ENCODE measurements at places on chromosomes 16 and 17.

DNA sequence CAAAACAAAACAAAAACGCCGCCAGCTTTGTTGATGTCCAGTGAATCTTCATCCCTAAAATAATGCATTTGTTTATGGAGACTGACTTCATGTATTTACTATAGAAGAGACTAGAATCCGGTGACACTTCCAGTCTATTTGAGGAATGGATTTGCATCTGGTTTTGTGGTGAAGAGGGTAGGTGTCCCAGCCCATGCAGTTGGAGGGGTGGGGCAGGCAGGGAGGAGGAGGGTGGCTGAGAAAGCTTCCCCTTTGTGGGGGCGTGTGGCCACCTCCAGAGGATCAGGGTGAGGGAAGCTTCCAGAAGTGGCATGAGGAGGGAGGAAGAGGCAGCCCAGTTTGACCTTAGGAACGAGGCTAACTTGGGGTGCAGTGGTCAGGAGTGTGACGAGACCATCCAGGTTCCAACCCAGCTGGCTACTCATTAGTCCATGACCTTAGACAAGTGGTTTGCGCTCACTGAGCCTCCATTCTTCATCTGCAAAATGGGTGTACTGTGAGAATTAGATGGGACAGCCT is 69.5 kb downstream of the CMIP start:
- DNase-seq: no peak

DNA sequence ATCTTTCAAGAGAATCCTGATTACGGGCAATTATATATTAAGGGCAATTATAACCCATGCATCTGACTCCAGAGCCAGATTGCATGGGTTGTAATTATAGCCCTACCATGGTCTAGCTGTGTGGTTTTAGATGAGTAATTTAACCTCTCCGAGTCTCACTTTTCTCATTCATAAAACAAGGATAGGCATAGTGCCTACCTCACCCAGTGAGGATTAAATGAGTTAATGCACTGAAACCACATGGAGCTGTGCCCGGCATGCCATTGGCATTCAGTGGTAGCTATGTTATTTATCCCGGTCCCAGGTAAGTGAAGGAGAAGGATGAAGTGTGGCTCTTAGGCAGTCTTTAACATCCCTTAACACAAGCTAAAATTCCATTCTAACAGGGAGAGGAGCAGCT is 6.3 kb downstream of the SNX20 start:
- no peak for DNase-seq

DNA sequence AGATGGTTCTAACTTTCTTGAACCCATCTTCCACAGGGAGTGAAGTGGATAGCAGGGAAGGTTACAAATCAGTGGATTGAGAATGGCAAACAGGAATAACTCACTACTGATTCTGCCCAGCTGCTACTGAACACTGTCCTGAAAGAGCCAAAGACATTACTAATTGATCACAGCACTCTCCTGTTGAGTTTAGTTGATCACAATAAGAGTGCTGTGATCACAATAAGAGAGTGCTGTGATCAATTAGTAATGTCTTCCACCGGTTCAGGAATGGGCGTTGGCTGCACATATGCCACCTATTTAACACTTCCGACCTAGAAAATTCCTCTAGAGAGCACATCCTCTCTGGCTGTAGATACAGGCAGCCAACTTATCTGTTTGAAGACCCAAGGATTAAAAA is 11.4 kb downstream of the CFAP97D1 start:
- DNase-seq: peak; percentile 25

- DNase-seq: no peak
Observed at GRCh38 chr17:38740044-38740443, 8.1 kb downstream of the PCGF2 start.

- DNase-seq: no peak
Observed at GRCh38 chr16:71792176-71792575, 16.5 kb downstream of the AP1G1 start.

DNA sequence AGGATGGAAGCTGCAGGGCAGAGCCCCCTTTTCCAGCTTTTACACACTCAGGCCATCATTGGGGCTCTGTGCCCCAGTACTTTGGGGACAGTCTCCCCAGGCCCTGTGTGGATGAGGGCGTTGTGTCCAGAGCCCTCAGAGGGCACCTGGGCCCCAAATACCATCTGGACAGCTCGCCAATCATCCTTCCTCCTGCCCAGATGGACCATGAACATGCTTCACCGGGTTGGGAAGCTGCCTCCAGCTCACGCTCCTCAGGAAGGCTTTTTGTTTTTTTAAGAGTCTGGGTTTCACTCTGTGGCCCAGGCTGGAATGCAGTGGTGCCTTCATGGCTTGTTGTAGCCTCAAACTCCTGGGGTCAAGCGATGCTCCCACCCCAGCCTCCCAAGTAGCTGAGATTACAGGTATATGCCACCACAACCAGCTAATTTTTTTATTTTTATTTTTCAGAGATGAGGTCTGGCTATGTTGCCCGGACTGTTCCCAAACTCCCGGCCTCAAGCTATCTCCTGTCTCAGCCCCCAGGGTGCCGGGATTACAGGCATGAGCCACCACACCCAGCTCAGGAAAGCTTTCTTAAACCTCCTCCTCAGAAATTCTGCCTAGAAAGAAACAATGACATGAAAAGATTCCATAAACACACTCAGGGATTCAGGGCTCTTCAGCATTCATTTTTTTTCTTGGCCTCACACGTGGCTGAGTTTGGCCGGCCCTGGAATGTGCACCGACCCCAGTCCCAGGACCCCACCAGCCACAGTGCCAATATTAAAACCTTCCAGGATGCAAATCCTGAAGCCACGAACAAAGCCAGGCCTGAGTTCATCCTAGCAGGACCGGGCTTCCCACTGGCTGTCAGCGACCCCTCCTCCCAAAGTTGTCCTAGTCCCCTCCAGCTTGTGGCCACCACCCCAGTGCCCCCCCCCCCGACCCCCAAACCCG is 27.4 kb upstream of the ZNF423 start:
- no peak for DNase-seq

DNA sequence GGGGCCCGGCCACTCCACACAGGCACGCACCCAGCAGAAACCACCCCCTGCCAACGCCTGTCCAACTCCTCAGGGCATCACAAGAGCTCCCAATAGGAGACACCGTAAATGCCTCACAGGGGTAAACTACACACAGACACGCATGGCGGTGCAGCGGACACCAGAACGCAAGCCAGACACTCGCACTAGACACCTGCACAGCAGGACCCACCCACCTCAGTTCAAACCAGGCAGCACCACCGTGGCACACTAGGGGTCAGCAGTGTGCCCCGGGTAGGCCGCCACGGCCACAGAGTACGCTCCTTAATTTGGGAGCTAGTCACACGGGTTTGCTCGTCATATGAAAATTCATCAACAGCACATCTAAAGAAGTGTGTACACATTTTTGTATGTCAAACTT is 3.4 kb downstream of the SLC38A10 start:
- DNase-seq: peak; percentile 78

- DNase-seq: no peak
Observed at GRCh38 chr16:57019746-57020145, 30.4 kb downstream of the NLRC5 start.

DNA sequence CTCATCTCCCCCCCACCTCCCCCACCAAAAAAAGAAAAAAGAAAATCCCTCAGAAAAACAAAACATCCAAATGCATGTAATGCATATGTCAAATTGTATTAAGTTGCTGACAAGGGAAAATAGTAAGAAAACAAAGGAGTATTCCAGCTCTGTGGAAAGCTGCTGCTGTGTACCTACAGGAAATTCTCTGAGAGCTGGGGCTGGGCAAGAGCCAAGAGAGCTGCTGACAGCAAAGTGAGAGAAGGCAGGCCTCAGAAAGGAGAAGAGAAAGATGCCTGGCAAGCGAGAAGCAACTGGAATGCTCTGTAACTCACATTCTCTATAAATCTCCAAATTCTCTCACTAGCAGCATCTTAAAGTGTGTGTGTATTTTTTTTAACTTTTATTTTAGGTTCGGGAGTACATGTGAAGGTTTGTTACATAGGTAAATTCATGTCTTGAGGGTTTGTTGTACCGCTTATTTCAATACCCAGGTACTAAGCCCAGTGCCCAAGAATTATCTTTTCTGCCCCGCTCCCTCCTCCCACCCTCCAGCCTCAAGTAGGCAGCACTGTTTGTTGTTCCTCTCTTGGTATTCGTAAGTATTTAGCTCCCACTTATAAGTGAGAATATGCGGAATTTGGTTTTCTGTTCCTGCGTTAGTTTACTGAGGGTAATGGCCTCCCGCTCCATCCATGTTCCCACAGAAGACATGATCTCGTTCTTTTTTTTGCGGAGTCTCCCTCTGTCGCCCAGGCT is 24.4 kb downstream of the CNTROB start:
- no peak for DNase-seq

DNA sequence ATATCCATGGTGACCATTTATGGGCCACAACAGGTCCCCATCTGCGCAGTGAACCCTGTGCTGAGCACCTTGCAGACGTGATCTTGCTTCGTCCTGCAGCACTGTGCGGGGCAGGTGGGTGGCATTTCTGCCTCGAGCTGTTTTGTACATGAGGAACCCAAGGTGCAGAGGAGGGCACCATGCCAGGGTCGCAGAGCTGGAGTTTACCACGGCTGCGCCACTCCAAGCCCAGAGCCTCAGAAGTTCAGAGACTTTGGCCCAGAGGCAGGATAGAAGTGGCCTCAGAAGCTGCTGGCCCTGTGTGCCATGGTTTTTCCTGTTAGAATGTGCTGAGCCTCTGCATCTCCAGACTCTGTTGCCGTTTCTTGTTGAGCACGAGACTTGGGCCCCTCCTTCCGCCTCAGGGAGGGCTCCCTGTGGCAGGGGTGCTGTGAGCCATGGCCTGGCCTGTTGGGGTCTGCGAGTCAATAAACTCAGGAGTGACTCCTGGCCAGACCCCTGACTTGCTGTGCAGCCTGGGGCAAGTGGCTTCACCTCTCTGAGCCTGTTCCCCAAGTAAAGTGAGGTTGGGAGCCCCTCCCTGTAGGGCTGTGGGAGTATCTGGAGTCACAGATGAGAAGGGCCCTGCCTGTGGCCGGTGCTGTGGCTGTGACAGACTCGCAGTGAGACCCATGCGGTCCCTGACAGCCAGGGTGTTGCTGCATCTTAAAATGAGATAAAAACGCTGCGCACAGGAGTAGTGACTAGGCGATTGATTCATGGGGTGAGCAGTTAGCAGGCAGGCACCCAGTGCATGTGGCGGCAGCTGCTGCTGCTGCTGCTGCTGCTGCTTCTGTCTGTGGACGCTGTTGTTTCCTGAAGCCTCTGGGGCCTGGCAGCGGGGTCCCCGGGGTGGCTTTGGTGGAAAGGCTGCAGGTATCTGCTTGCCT is 11.8 kb downstream of the MAP2K3 start:
- DNase-seq: no peak

DNA sequence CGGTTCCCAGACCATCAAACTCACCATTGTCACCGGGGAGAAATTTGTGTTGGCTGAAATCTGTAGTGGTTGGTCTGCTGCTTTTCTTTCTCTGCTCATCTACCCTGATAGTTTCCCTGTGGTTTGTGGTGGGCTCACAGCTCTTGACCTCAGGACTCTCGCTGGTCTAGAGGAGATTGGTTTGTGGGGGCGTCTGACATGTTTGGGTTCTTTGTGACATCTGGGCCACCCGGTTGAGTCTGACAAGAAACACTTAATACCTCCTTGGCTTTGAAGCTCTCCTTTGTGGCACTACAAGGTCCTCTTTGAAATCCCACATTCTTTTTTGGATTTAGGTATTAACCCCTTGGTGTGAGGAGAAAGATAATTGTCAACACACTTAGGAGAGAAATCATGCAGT is 662.0 kb downstream of the WWOX start:
- DNase-seq: no peak

DNA sequence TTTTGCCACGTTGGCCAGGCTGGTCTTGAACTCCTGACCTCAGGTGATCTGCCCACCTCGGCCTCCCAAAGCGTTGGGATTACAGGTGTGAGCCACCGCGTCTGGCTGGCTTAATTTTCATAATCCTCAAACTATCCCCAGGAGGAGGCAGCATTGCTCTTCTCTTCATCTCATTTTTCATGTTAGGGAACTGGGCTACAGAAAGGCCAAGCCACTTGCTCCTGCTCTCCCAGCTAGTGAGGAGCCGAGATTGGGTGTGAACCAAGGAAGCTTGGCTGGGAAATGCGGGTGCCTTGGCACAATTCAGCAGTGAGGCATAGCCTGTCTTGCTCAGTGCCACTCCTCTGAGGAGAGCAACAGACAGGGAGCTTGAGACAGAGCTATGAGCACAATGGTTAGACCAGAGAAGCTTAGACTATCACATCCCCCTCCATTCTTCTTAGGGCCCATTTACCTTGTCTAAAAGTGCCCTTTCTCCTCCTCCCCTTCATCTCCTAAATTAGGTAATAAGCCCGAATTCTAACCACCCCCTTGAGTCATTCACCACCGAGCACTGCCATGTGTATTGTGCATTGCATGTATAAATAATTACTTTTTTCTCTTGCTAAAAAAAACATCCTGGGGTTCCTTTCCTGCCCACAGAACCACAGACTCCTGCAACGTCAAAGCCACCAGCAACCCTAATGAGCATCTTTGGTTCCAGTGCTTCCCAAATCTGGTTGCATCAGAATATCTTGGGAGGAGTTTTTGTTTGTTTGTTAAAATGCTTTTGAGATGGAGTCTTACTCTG is 20.0 kb upstream of the KIF19 start:
- DNase-seq: no peak

GRCh38 chr17:57350266-57350665 is 93.9 kb downstream of the MSI2 start:
- no peak for DNase-seq

GRCh38 chr16:3175157-3176093 is 12.6 kb upstream of the OR1F1 start:
- no peak for DNase-seq

GRCh38 chr17:57892146-57892819 is 42.4 kb upstream of the MRPS23 start:
- peak; percentile 77 for DNase-seq
